ENCODE measurements at places on chromosomes 7 and 10.

GRCh38 chr7:123798532-123799188 lies 46.3 kb upstream of the HYAL4 start:
- DNase-seq: no peak

DNA sequence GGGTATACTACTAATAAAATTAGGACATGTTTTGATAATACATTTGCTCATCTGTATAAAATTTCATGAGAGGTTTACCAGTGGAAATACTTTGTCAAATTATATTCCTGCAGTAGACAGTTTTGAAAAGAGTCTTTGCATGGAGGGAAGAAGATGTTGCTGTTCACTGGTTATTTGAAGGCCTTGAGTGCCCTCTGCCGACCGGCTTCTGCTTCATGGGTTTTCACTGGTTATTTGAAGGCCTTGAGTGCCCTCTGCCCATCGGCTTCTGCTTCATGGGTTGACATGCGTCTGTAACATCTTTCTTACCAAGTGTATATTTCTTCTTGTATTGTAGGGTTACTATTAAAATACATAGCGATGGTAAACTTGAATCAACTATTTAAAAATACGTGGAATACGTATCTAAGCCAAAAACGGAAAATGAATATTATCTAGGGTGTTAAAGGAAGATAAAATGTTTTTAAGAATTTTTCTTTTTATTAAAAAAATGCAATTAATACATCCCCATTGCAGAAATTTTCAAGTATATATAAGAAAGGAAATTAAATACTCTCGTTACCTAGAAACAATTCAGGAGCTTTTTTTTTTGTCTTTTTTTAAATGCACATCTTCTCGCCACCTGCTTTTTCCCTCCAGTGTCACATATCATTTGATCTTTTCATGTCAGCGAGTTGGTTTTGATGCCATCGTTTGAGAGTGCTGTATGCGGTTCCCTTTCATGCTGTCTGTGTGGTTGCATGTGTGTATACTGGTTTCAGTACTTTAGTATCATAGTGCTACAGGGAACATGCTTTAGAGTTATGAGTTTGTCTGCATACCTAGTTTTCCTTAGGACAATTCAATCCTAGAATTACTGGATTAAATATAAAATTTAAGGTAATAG lies 73.4 kb downstream of the SHH start:
- peak; percentile 74 for DNase-seq

GRCh38 chr10:114540236-114540635 lies 117.8 kb downstream of the ABLIM1 start:
- DNase-seq: no peak

DNA sequence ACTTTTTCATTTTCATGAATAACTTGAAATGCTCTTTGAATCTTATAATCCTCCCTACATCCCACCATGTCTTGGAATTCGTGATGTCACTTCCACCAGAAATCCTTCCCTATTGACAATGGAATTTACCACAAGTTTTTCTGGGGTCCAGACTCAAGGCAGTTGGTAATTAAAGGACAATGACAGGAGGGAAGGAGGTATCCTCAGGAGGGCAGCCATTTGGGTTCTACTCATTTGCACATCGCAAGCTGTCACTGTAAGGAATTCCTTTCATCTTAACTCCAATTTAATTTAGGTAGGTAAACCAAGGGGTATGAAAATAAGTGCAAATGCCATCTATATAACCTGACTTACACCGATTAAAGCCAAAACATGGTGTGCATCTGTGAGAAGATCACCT lies 21.9 kb downstream of the LRRC17 start:
- DNase-seq: no peak

DNA sequence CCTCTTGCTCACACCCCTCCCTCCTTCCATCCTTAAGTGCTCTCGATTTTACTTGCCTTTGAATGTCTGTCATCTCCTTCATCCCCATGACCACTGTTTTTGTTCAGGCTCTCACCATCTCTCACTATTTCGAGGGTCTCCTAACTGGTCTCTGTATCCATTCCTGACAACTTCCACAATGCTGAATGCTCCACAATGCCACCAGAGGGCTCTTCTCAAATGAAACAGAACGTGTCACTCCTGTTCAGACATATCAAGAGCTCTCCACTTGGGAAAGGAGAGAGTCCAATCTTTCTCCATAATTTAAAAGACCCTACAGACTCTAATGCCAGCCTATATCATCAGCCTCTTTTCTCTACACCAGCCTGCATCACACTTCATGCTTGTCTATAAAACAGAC lies 9.0 kb upstream of the SLC13A1 start:
- DNase-seq: no peak

- no peak for DNase-seq
Observed at GRCh38 chr7:120867932-120868331, 10.0 kb upstream of the TSPAN12 start.

Data from NCI-H1092 (cell line).